ENCODE measurements at places on chromosomes 12 and 14.

GRCh38 chr14:69812711-69813110 lies 15.7 kb upstream of the SLC10A1 start:
- no peak for DNase-seq

GRCh38 chr12:89299931-89300330 lies 52.4 kb downstream of the DUSP6 start:
- no peak for DNase-seq

DNA sequence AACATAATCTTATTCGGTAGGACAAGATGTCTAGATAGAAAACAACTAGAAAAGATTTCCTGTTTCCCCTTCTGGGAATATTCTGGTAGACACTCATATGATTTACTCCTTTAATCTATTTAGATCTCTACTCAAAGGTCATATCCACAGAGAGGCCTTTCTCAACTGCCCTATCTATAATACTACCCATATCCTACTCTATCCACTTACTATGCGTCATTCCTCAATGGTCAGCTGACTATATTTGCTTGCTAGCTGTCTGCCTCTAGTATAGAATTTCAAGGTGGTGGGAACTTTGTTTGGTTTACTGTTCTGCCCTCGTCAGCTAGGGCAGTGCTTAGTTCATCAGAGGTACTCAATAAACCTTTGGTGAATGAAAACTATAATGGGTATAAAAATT lies 157.8 kb upstream of the PKP2 start:
- no peak for DNase-seq

DNA sequence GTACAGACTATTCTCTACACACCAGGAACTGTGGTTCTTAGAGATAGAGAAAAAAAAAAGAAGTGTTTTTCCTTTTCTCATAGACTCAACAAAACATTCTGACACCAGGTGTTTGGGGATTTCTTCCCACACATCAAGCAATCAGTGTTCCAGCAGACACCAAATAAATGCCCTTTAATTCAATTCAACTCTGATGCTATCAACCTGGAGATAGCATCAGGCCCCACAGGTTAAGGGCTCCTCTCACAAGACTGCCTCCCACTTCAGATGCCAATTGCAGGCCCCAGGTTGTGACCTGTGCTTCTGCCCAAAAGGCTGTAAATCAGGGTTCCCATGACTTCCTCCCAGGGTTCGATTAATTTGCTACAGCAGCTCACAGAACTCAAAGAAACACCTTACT lies 36.7 kb downstream of the RPS29 start:
- DNase-seq = no peak

DNA sequence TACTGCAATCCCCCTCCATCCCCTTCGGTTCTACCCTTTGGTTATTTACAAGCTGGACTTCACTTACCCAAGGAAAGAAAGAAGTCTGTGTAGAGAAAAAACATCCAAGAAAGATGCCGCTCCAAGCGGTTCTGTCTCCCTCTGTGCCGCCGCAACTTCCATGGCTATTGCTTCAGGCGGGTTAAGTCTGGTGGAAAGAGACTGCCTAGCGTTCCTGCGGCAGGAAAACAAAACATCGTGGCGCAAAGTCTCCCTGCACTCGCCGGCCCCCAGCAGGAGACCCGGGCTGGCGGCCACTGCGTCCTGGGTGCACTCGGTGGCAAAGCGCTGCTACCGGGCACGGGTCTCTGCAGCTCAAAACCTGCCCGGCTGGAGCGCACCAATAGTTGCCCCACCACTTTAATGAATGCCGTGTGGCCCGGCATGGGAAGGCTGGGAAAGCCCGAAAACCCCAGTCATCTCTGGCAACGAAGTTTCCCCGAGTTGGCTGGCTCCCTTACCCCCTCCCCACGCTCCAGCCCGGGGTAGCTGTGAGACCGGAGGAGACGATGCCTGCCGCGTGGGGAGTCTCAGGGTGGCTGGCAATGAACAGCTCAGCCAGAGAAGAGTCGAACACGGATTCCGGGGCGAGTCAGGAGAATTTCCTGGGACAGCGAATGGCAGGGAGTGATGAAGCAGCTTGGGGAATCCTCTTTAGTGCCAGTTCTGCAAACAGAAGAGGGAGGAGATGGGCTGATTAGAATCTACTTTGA lies 3.5 kb upstream of the KCNK10 start:
- DNase-seq = no peak

DNA sequence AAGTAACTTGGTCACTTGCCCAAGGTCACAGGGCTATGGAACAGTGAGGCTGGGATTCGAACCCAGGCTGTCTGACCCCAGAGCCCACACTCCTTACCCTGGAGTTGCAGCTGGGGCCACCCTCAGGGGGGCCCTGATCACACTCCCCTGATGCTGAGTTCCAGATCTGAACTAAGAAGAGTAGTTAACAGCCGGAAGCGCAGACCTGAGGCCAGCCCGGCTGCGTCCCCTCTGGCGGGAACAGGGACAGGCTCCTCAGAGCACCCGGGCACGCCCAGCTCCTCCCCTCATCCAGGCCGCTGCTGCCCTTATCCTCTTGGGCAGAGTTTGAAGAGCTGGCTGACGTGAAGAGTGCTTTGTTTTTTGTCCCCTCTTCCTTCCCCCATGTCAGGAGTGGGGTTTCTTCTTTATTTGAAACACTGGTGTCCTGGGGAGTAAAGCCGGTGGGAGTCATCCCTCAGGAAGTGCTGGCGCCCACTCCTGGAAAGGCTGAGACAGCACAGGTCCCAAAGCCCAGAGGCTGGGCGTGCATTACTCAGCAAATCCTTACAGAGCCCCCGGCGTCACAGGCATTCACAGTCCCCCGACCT lies 8.7 kb downstream of the PHB2 start:
- no peak for DNase-seq

- DNase-seq = no peak
These were observed 68.0 kb downstream of the KIF26A start for GRCh38 chr14:104206281-104206904.

GRCh38 chr12:42125388-42125767 lies 19.3 kb downstream of the GXYLT1 start:
- DNase-seq = no peak

Measured in activated naive CD4-positive, alpha-beta T cell (primary cell).